ENCODE measurements at places on chromosomes 3 and 15. TPM values are rescaled to one million over a fixed set of nuclear protein-coding genes. Genes with fewer than 3 reads are reported as not detected.

Gene GPR149
- not detected for total RNA-seq

Gene PARP14
- total RNA-seq = 82.0 TPM

Gene LYZL4
- total RNA-seq = 0.18 TPM

Gene TGM5
- not detected for total RNA-seq

Gene CHAC1
- 2.7 TPM for total RNA-seq

Gene MST1R
- total RNA-seq = 0.54 TPM

Gene LRRN1
- total RNA-seq = not detected

Gene ZNF662
- total RNA-seq = 0.36 TPM

Gene UTS2B
- not detected for total RNA-seq

Gene SLC28A1
- total RNA-seq = not detected

Gene ITIH1
- total RNA-seq = not detected

Gene CHDH
- total RNA-seq = not detected

Gene SPINT1
- 0.56 TPM for total RNA-seq

Gene KY
- total RNA-seq = not detected

Gene SAMD7
- not detected for total RNA-seq

Gene KBTBD13
- not detected for total RNA-seq

Gene PLCB2
- total RNA-seq = 2.0 TPM

Gene PAK6
- total RNA-seq = not detected

Gene ZBED2
- total RNA-seq = 0.09 TPM

Gene SCG5
- total RNA-seq = 0.09 TPM

Gene CA12
- 4.0 TPM for total RNA-seq

Gene GOLGA8T
- not detected for total RNA-seq

Gene TMEM212
- total RNA-seq = not detected

Gene ADAMTS9
- 31.2 TPM for total RNA-seq

Gene ZNF35
- total RNA-seq = 15.3 TPM

Gene ULK4
- 7.6 TPM for total RNA-seq

Gene MEX3B
- 12.4 TPM for total RNA-seq

Gene ITPR1
- 39.9 TPM for total RNA-seq

Gene ANKDD1A
- 2.7 TPM for total RNA-seq

Gene CHCHD6
- total RNA-seq = 12.3 TPM

Gene GOLGA8S
- 0.09 TPM for total RNA-seq

Measured in endothelial cell of coronary artery (primary cell).